ENCODE measurements at places on chromosomes 7 and 10. TPM values are rescaled to one million over a fixed set of nuclear protein-coding genes. Genes with fewer than 3 reads are reported as not detected.
A peak's percentile ranks its signal among the peaks of the same experiment; 100 is the strongest.

DNA sequence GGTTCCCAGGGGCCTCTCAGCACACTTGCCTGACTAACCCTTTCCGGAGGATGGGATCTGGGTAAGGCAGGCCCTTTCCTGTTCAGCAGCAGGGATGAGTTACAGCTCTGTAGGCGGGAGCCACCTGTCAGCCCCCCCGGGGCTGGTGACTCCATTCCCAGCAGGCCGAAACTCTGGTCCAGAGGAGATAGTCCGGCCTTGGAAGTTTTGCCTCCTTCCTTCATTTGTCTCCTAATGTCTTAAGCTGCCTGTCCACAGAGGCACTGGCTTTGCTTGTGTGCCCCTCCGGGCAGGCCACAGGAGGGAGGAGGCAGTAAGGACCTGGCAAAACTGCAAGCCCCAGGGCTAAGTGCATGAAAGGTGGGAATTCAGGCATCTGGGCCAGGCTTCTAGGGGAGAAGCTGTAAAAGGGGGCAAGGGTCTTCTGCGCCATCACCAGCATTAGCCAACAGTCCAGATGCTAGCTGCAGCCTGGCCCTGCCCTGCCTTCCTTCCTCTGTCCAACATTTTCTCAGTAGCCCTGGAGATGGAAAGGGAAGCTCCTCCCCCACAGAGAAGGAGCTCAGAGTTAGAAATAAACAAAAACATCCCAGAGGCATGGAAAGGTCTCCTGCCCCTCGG, 1.2 kb downstream of the ADIRF start:
- peak overlapping the region; percentile 91 for H3K27ac ChIP-seq
- H3K4me1 ChIP-seq: peaks cover 33% of the 10 kb centered on the region
- H3K27me3 ChIP-seq: no peaks in the 10 kb centered on the region
- no peaks in the 10 kb centered on the region for H3K36me3 ChIP-seq
- DNase-seq: peak; percentile 18

GRCh38 chr7:133481676-133482075, 228.8 kb downstream of the EXOC4 start:
- no peaks in the 10 kb centered on the region for H3K27me3 ChIP-seq
- H3K36me3 ChIP-seq: no peaks in the 10 kb centered on the region
- H3K4me3 ChIP-seq: no peak overlapping the region

- DNase-seq: no peak
- H3K27me3 ChIP-seq: no peaks in the 10 kb centered on the region
- H3K4me1 ChIP-seq: peaks cover 19% of the 10 kb centered on the region
- H3K27ac ChIP-seq: no peak overlapping the region
- no peak overlapping the region for H3K4me3 ChIP-seq
Measured at GRCh38 chr7:127810696-127811660, 159.0 kb downstream of the SND1 start.

Gene GIMAP5
- 0.79 TPM for polyA plus RNA-seq

Gene TRIM50
- polyA plus RNA-seq: 10.8 TPM

All from hepatocyte (in vitro differentiated cells).